Stimulated activated CD8-positive, alpha-beta memory T cell treated with anti-CD3 and anti-CD28 coated beads, Interleukin-7, amount 100 ng/mL, for 4 hours (primary cell): ENCODE measurements at places on chromosomes 2 and 18.

DNA sequence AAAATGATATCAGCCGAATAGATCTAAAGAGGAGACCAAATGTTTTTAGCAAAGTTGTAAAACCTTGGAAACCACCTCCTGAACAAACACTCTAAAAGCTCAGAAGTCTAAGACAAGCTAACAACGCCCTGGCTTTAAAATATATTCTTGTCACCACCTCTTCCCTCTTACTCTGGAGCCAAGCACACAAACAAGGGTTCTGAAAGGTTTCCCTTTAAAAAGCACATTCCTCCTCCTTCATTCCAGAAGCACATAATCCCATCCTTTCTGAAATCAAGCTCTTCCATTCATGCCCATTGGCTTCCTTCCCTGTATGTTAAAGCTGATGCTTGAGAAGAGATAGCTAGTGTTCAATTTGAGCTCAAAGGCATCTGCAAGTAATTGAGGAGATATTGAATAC is 382.0 kb downstream of the LNPK start:
- no peak for DNase-seq

- no peak for DNase-seq
Observed at GRCh38 chr2:167964650-167965413, 282.6 kb downstream of the STK39 start.

- DNase-seq = no peak
Observed at GRCh38 chr2:202566286-202566685, 68.5 kb upstream of the FAM117B start.

- no peak for DNase-seq
Observed at GRCh38 chr18:13232086-13232917, 13.7 kb downstream of the LDLRAD4 start.

GRCh38 chr18:35683021-35683420 is 101.5 kb downstream of the GALNT1 start:
- no peak for DNase-seq

DNA sequence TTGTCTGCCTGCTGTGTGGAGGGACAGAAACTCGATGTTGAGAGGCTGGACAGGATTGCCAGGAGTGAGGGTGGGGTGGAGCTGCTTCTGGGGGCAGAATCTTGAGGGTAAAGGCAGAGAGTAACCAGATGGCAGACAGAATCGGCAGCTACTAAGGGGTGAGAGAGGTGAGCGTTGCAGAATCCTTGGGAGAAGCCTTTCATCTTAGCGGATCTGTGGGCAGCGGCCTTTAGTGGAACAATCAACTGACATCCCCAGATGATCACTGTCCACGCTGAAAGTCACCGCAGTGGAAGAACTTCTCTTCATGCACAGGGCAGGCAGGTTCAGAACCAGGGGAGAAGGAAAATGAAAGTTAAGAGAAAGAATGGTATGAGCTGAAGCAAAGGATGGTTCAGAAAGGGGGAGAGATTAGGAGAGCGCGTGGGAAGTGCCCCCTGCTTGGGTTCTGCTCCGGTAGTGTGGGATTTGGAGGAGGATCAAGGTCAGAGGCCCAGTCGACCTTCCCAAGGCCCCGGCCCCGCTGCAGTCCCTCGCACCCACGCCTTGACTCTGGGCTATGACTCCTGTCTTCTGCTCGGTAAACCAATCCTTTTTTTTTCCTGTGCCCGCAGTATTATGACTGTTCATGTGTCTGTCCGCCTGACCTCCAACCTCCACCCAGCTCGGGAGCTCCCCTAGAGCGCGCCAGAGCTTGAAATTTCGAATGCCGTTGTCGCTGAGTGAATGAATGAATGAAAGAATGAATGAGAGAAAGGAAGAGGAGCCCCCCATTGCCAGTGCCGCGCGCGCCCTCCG is 584 bp downstream of the BOLA3 start:
- DNase-seq = no peak
